Fibroblast of lung (primary cell): ENCODE measurements at places on chromosomes 12 and 14. TPM values are rescaled to one million over a fixed set of nuclear protein-coding genes. Genes with fewer than 3 reads are reported as not detected.

The DEPDC4 gene
- 1.0 and 1.2 TPM in 2 replicates for total RNA-seq

- peak; percentile 16 for DNase-seq
Measured at GRCh38 chr14:57847096-57847495, 18.8 kb downstream of the SLC35F4 start.

- no peak for DNase-seq
Measured at GRCh38 chr12:43576162-43576561, 24.2 kb upstream of the ADAMTS20 start.

GRCh38 chr12:100141998-100142850, 450 bp downstream of the BLTP3B start:
- DNase-seq: no peak

- no peak for DNase-seq
Measured at GRCh38 chr14:73743431-73743931, 29.3 kb upstream of the PNMA1 start.

- DNase-seq: no peak
Measured at GRCh38 chr14:69696633-69697557, 70.0 kb upstream of the SRSF5 start.

DNA sequence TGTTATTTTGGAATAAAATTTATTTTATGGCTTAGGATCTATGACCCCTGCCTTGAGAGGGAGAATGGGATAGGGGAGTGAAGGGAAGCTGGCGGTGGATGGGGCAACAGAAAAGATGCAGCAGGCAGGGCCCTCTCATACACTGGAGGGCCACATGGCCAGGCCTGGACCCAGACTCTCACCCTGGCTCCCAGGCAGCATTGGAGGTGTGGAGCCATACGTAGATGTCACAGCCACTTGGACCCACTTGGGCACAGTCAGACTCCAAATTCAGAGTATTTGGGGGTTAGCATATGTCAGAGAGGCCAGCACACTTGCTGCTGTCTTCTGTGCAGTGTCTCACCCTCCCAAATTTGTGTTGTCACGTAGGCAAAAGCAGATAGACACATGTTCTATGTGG, 6.5 kb downstream of the NAB2 start:
- DNase-seq: no peak

DNA sequence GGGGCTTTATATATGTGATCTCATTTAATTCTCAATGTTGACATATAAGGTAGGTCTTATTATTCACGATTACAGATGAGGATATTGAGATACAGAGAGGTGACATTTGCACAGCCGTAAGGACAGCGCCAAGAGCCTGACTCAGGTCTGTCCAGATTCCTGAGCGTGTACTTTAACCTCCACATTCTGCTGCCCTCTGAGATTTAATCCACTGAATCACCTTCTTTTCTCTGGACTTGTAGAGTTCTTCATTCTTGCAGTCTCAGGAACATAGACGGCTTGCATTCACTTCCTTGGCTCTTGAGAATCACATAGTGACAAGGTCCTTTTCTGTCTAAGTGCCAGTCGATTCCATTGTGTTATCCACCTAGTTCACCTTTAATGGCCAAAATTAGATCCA, 141.0 kb upstream of the ARHGAP5 start:
- peak; percentile 52 for DNase-seq

DNA sequence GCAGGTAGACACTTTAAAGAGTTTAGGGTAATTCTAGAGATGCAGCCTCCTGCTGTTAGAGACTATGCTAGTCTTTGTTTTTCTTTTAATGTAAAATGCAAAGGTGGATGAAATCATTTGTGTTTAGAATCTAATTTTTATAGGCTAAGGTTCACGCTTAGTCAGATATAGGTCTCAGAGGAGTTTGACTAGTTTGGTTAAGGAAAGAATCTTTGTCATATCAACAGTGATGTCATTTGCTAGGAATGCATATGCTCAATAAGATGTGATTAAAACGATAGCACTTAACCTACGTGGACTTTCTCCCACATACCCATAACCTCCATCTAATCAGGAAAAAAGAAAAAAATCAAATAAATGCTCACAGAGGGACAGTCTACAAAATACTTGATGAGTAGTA, 859.3 kb upstream of the ATXN7L3B start:
- no peak for DNase-seq
